NCI-H2171 (cell line): ENCODE measurements at places on chromosomes 12 and 14.

DNA sequence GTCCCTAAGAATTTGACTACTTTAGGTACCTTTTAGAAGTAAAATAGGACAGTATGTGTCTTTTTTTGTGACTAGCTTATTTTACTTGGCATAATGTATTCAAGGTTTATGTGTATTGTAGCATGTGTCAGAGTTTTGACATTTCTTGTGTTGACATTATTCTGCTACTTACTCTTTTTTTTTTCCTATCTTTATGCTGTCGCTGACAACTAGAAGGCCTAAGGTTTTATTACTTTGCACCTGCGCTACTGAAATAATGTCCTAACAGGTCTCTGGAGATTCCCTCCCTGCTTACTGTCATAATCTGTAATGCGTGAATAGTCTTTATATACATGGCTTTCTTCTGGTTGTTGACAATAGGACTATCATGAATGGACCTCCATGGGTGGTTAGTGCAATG is 43.0 kb downstream of the PDE3A start:
- DNase-seq, result no peak

GRCh38 chr12:11991604-11992003 is 79.1 kb upstream of the BCL2L14 start:
- no peak for DNase-seq

- no peak for DNase-seq
Measured at GRCh38 chr12:81441629-81442028, 317.5 kb downstream of the PPFIA2 start.

DNA sequence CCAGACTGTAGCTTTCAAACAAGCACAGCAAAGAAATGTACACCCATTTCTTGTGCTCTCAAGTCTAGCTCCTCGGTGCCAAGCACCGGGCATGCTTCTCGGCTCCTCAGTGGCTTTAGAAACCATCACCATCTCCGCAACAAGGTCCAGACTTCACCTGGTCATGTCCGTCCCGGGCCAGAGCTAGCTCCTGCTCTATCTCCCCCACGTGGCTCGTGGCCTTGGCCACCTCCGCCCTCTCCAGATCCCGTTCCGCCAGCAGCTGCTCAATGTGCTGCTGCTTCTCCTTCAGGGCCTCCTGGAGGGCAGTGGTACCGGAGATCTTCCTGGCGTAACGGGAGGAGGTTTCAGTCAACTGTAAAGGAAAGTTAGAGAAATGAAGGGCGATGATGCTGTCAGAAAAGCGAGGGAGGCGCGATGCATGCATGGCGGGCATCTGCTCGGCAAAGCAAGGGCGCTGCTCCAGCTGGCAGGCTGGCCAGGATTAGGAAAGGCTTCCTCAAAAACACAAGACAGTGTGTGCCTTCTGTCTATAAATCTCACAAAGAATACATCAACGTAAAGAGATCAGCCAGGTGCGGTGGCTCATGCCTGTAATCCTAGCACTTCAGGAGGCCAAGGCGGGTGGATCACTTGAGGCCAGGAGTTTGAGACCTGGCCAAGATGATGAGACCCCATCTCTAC is 67.4 kb downstream of the CLIP1 start:
- peak; percentile 9 for DNase-seq

DNA sequence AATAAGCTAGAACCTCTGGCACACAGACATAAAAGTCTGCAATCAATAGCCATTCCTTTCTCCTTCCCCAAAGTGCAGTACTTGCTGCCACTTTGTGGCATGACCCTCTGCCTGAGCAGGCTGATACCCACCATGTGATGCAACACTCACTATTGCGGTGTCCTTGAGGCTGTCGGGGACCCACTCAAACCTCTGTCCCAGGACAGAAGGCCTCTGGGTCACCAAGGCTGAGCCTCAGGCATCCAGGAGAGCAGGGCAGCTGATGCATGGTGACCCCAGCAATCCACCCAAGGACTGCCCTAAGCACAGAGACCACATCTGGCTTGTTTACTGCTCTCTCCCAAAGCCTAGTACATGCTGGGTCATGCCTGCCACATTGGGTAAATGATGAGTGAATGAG is 114.2 kb downstream of the DPF3 start:
- no peak for DNase-seq

DNA sequence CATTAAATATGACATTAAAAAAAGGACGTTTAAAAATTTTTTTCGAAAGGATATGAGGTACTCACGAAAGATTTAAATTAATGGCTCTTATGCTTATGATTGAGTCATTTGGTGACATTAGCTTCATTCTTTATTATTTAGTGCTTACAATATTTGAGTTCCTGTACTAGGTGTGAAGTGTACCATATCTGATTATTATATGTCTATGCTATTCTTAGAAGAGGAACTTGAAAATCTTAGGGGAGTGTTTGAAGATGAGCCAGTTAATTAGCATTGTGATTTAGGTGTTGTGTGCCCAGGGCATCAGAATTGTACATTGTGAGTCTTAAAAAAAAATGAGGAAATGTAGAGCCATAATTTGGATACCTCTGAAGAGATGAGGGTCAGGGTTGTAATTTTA is 118.6 kb downstream of the FUT8 start:
- no peak for DNase-seq

- peak; percentile 53 for DNase-seq
Measured at GRCh38 chr12:50088577-50089335, 3.6 kb downstream of the SMARCD1 start.

DNA sequence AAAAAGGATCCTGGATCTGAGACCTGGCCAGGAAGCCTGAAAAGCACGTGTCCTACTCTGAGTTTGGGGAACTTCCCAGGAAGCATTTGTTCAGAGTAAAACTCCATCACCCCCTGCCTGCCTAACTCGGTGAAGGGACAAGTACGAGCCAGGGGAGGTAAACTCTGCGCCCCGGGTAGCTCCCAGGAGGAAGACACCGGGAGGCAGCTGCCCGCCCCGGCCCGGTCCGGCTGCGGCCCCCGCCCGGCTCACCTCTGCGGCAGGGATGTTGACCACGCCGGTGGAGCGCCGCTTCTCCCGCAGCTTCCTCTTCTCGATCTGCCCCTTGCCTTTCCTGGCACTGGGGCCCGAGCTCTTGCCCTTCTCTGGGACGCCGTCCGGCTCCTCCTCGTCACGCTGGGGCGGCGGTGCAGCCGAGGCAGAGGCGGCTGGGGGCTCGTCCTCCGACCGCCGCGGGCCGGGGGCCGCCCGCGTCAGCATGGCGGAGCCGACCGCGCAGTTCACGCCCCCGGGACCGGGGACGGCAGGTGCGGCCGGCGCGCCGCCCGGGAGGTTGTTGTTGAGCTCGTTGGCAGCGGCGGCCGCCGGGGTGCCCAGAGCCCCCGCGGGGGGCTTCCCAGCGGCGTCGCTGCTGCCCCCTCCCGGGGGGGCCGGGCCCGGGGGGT is 1.2 kb downstream of the PAWR start:
- DNase-seq, result peak; percentile 44

GRCh38 chr14:58749066-58749669 is 111.4 kb downstream of the DACT1 start:
- DNase-seq, result peak; percentile 50

DNA sequence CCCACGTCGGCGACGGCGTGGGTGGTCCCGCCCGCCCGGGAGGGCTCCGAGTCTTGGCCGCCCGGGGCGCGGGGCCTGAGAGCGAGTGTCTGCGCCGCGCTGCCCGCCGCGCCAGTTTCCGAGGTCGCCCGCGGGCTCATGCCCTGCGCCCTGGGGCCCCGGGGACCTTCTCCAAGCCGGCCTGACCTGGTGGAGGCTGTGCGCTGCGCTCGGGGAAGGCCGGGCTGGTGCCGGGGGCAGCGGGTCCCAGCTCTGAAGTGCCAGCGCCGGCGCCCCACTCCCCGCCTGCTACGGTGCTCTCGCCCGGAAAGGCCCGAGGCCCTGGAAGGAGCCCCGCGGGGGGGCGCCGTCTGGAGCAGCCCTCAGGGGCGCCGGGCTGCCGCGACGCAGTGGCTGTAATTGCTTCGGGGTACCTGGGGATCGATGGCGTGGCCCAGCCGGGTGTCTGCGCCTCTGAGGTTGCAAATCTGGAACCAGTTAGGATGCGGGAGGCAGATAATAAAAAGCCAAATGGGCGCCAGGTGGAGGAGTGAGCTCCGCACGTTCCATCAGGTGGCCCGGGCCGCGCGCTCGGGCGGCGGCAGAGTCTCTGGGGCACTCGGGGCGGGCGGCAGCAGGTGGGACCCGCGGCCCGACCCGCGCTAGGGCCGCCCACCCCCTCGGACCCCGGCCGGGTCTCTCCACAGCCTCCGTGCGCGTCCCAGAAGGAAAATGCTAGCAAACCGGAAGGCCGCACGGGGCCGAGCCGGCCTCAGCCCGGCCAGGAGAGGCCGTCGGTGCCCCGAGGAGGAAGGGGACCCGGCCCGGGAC is 102.3 kb upstream of the DIO3 start:
- peak; percentile 15 for DNase-seq

- no peak for DNase-seq
Measured at GRCh38 chr12:90499795-90500194, 455.2 kb downstream of the CCER1 start.

GRCh38 chr12:3225796-3226180 is 148.6 kb downstream of the TSPAN9 start:
- DNase-seq, result no peak

- no peak for DNase-seq
Measured at GRCh38 chr12:6965714-6966113, 4.8 kb downstream of the PHB2 start.

DNA sequence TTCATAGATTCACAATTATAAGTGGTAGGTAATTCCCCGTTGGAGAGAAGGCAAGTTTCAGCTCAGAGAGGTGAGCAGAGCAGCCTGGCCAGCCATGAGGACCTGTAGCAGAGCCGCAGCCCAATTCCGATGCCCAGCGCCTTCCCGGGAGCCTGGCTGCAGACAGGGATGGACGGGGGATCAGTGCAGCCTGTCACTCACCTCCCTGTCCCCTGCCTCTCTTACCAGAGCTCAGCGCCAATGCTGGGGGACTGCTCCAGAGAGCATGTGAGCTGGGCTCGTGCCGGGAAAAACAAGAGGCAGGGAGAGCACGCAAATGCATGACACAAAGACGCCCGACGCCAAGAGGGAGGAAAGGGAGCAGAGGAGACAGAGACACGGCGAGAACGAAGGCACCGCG is 231.9 kb downstream of the BCL11B start:
- DNase-seq, result no peak

DNA sequence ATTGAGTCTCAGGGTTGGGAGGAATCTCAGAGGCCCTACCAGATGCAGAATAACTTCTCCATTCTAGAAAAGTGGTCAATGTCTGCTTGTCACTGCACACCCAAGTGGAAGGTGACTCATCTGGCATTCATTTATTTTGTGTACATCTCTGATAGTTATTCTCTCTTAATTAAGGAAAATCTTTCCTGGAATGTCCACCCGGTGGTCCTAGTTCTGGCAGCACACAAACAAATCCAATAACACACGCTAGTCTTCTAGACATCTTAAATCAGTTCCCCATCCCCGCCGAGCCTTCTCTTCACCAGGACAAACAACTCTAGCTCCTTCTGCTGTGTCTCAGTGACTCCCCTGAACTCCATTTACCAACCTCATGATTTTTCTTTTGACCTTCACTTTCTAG is 50.0 kb upstream of the SCN8A start:
- no peak for DNase-seq

DNA sequence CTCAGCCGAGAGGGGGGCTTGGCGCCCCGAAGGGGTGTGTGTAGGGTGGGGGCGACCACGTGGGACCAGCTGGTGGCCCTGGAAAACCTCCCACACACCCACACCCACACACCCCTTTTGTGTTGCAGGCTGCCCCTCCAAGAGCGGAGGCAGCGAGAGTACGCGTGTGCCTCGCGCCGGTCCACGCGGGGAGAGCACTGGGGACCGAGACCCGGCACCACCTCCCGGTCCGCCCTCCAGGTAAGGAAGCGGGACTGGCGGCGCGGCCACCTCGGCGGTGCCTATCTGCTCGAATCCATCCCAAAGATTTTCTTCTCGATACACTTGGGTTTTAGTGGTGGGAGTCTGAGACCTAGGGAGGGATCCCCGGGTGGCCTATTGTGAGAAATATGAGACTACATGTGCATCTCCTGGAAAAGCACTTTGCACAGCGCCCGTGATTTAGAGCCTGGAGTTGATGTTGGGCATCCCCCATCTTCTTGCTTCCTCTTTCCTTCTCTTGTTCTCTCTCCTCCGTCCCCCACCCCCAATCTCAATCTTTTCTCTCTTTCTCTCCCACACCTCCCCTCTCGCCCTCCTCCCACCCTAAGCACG is 393 bp downstream of the SYT1 start:
- no peak for DNase-seq

GRCh38 chr14:97185186-97185585 is 388.0 kb downstream of the VRK1 start:
- peak; percentile 8 for DNase-seq

DNA sequence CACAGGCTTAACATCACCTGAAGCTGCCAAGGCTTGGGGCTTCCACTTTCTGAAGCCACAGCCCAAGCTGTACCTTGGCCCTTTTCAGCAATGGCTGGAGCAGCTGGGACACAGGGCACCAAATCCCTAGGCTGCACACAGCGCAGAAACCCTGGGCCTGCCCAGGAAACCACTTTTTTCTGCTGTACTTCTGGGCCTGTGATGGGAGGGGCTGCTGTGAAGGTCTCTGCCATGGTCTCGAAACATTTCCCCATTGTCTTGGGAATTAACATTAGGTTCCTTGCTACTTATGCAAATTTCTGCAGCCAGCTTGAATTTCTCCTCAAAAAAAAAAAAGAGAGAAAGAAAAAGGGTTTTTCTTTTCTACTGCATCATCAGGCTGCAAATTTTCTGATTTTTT is 219.1 kb downstream of the RPL10L start:
- DNase-seq, result no peak
